ENCODE measurements at places on chromosomes 13 and 19.

DNA sequence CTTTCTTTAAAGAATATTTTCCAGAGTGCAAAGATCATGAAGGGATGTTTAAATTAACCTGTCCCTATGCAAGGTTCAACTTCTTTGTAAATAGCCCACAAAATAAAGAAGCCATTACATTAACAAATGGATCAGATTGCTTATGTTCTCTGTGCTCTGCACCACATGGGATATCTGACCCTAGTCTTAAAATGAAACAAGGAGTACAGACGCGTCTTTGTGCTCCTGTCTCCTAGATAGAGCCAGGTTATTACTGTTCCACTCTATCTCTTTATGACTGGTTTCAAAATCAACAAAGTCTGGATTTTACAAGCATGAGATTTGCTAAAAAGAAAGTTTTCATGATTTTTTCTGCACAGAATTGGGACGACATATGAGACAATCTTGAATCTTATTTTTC, 339.4 kb downstream of the KLF12 start:
- DNase-seq = no peak

DNA sequence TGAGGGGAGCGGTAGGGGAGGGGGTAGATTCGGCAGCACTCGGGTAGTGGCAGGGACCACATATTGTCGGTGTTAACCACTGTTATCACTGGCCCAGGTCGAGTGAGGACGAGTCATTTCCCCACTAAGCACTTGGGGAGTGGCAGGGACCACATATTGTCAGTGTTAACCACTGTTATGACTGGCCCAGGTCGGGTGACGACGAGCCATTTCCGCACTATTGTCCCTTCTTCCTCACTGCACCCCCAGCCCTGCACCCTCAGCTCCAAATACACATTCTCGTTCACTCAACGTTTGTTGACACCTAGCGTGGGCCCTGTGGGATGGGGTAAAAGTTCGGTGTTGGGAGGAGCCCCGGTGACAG, 467 bp upstream of the CLN5 start:
- DNase-seq = no peak

DNA sequence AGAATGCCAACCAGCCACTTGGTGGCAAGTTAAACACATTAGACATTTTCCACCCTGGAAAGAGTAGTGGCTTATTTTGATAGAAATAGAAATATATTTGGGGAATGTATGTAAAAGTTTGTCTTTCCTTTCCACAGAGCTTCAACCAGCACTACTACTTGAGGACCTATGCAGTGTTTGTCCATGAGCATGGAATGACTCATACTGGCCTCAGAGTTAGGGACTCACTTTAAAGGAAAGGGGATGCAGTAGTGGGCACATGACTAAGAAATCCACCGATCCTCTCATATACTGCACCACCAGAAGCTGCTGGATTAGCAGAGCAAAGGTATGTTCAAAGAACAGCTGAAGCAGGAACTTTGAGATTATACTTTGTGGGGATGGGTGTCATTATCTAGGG, 62.6 kb downstream of the LACC1 start:
- DNase-seq = no peak

GRCh38 chr19:10683064-10683426, 18.2 kb upstream of the QTRT1 start:
- DNase-seq = no peak

DNA sequence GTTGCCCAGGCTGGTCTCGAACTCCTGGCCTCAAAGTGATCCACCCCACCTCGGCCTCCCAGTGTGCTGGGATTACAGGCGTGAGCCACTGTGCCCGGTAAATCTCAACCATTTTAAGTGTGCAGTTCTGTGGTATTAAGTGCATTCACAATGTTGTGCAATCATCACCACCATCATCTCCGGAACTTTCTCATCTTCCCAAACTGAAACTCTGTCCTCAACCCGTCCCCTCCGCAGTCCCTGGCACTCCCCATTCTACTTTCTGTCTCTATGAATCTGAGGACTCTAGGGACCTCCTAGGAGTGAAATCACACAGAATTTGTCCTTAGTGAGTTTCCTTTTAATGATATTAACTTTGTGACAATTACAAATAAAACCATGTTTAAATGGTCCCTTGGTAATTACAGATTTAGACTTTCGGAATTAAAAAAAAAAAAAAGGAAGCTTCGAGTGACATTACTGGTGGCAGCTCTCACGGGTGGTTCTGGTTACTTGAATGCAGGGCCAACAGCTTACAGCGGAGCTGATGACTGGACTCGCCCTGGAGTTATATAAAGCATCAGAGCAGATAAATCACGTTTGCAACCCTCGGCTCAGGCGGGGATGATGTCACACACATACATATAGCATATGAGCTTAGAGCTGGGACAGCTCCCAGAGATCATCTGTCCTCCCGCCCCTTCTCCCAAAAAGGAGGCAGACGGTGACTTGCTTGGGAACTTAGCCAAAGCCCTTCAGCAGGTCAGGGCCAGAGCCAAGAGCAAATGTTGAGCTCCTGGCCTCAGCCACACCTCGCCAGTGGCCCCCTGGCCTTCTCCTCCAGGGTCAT, 89.8 kb downstream of the ZNF557 start:
- peak; percentile 43 for DNase-seq

GRCh38 chr19:44192127-44192526, 20.2 kb upstream of the ZNF227 start:
- DNase-seq = no peak

DNA sequence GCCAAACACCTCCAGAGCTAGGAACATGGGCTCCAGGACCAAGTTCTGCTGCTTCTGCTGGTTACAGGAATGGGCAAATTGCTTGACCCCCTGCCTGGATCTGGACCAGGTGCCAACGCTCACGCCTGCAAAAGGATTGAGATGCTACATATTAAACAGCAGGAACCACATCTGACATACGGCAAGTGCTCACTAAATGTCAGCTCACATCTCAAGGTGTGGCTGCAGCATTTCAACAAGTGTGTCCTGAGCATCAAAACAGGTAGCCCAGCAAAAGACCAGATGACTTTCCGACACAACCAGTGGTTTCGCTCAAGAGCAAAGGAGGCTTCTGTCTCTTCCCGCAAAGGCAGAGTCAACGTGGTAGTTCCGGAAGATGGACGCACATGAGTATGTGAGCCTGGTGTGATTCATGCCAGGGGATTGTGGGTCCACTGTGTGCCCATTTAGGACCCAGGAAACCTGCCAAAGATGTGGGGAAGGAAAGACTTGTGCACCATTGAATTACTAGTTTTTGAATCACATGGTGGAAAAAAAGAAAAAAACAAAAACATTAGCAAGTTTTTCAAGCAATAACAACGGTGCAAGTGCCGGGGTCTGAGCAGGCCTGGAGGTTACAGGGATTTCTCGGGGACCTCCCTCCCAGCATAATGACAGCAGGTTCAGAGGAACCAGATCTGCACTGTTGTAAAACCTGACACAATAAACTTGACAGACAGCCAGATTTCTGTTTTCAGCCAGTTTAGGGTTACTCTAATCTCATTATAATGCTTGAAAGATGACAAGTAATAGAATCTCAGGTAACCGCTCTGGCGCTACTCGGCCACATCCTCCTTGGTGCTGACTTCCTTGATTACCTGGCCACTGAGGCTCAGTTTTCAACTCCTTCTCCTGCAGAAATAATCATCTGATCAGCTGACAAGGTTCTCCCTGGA, 77.9 kb downstream of the SOX1 start:
- DNase-seq = no peak

- peak; percentile 51 for DNase-seq
Measured at GRCh38 chr13:74067818-74068217, 66.4 kb downstream of the KLF12 start.

DNA sequence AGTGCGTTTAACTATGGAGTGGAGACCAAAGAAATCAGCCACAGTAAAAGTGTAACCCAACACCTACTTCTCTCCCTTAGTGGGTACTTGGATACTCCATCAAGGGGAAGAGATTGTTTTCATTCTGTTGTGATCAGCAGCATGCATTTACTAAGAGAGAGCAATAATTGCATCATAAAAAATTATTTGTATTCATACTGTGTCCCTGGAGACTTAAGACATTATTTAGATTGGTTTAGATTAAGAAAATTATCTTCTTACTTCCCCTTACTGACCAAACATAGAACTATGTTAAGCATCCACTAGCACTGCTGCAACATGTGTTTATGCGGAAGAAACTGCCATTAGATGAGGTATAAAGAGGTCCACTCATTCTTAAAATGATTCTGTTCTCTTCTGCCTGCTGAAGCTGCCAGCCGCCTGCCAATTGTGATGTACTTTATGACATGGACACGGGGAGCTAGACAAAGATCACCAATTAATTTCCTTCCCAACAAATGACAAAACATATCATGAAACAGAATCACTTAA, 738.5 kb downstream of the DIAPH3 start:
- DNase-seq = no peak

- DNase-seq = no peak
Measured at GRCh38 chr13:80009760-80010159, 331.2 kb downstream of the SPRY2 start.

DNA sequence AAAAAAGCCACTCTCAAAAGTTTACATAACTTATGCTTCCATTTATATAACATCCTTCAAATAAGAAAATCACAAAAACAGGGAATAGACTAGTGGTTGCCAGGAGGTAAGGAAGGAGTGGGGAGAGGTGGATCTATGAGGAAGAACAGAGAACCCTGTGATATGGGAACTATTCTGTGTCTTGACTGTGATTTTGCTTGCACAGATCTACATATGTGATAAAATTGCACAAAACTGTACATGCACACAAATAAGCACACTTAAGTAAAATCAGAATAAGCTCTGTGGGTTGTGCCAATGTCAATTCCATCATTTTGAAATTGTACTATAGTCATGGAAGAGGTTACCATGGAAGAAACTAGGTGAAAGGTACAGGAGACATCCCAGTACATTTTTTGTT, 121.6 kb upstream of the SGCG start:
- no peak for DNase-seq
